Stimulated activated CD8-positive, alpha-beta memory T cell treated with anti-CD3 and anti-CD28 coated beads, Interleukin-4, amount 100 ng/mL, for 24 hours (primary cell): ENCODE measurements at places on chromosomes 6 and 20.

DNA sequence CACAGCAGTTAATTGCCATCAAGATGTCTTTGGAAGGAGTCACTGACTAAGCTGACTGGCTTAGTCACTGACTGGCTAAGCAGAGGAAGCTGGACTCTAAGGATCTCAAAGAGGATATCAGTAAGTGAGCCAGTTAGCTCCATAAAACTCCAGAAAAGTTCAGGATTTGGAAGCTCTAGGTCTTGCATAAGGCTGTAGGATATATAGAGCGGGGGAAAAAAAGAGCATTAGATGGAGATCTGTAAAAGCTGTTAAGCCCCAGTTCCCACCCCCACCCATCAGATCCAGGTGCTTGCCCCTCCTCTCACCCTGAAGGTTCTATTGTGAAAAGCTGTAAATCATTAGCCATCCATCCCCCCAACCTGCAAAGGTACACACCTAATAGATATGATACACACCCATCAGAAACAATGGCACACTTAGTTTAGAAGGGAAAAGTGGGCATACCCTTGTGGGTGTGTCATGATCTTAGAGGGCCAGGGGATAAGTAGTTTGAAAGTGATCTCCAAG lies 32.2 kb downstream of the CARMIL1 start:
- DNase-seq: no peak

DNA sequence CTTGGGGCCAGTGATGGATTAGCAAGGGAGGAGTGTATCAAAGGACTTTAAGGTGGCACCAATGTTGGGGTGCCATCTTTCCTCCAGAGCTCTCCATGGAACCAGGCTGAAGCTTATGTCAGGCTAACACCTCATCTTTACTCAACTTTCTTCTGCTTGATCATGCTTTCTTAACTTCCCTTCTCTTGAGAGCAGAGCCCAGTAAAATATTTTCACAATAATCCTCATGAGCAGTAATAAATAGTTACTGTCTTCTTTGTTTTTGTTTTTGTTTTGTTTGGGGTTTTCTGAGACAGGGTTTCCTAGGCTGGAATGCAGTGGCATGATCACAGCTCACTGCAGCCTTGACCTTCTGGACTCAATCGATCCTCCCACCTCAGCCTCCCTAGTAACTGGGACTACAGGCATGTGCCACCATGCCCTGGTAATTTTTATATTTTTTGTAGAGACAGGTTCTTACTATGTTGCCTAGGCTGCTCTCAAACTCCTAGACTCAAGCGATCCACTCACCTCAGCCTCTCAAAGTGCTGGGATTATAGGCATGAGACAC lies 127.9 kb upstream of the TOP1 start:
- no peak for DNase-seq

- DNase-seq: no peak
These were observed 174.6 kb downstream of the GMPR start for GRCh38 chr6:16412982-16413381.

- no peak for DNase-seq
These were observed 23.4 kb downstream of the SIRPA start for GRCh38 chr20:1918491-1919165.

DNA sequence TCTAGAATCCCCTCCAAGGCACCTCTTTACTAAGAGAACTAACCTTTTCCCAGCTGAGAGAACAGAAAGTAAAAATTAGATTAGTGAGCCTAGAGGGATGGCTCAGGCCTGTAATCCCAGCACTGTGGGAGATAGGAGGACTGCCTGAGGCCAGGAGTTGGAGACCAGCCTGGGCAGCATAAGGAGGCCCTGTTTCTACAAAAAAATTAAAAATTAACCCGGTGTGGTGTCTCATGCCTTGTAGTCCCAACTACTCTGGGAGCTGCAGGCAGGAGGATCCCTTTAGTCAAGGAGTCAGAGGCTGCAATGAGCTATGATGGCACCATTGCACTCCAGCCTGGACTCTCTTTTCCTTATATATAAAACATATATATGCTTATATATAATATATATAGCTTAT lies 5.5 kb upstream of the OOEP start:
- DNase-seq: no peak

DNA sequence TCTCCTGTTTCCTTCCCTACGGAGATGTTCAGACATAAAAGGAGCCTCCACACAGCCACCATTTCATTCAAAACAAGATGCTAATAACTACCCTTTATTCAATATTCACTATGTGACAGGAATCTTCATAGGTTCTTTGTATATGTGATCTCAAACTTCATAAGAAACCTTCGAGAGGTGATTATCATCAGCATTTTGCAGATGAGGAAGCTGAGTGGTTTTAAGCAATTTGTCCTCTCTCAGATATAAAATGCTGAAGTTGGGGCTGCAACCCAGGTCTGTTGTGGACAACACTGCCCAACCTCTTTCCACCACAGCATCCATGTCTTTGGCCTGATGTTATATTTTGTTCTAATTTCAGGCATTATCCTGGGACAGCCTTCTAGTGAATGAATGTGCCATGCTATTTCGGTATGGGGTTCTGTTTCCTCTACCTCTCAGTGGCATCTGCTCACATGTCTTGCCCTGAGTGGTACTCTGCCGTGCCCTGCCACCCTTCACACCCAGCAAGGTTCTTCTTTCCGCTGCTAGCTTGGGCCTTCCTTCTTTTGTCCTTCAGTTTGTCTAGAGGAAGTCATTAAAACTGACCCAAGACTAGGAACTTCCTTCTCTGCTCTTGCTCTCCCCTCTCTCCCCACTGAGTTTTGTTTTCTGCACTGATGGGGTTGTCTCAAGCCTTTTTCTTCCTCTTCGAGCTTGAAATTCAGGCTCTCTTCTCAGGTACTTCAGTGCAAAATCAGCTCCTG lies 300.9 kb upstream of the PRDM1 start:
- no peak for DNase-seq

DNA sequence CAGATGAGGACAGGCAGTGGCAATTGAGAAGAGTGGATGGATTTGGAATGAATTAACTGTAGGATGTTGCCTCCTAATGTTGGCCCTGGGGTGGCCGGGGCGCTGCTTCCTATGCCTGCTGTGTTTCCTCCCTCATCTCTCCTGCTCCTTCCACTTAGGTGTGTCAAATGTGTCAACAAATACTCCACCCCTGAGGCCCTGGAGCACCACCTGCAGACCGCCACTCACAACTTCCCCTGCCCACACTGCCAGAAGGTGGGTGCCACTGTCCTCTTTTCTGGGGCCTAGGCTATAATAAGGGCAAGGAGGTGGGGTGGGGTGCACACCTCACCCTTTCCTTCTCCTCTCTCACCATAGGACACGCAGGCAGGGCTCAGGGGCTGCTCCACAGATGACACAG lies 30.0 kb upstream of the CHMP4B start:
- no peak for DNase-seq

GRCh38 chr6:133092771-133093170 lies 148.4 kb upstream of the EYA4 start:
- DNase-seq: no peak

GRCh38 chr20:444117-444516 lies 18.2 kb downstream of the TBC1D20 start:
- DNase-seq: no peak

GRCh38 chr6:142694054-142694453 lies 250.9 kb downstream of the HIVEP2 start:
- DNase-seq: no peak

GRCh38 chr20:3163099-3164042 lies 3.7 kb upstream of the FASTKD5 start:
- DNase-seq: no peak

DNA sequence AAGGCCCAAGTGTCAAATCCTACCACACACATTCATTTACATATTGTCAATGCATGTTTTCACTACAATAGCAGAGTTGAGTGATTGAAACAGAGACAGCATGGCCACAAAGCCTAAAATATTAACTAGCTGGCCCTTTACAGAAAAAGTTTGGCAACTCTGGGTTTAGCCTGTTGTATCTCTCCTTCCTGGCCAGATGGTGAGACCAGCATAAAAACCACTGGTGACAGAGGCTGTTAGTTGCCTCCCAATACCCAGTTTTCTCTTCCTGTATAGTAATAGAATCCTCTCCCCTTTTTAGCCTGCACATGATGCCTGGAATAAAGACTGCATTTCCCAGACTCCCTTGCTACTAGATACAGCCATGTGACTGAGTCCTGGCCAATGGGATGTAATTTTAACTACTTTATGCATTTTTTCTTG lies 100.0 kb upstream of the TAB2 start:
- DNase-seq: no peak

- DNase-seq: no peak
These were observed 40.8 kb downstream of the ZBTB2 start for GRCh38 chr6:151350442-151351145.

GRCh38 chr20:45450097-45450818 lies 19.3 kb upstream of the WFDC2 start:
- no peak for DNase-seq

GRCh38 chr6:138101946-138102731 lies 5.1 kb downstream of the PERP start:
- no peak for DNase-seq

- DNase-seq: no peak
These were observed 326.0 kb upstream of the RSPO3 start for GRCh38 chr6:126792340-126793085.

- DNase-seq: no peak
These were observed 817.5 kb upstream of the SLC35B3 start for GRCh38 chr6:9252799-9253198.

DNA sequence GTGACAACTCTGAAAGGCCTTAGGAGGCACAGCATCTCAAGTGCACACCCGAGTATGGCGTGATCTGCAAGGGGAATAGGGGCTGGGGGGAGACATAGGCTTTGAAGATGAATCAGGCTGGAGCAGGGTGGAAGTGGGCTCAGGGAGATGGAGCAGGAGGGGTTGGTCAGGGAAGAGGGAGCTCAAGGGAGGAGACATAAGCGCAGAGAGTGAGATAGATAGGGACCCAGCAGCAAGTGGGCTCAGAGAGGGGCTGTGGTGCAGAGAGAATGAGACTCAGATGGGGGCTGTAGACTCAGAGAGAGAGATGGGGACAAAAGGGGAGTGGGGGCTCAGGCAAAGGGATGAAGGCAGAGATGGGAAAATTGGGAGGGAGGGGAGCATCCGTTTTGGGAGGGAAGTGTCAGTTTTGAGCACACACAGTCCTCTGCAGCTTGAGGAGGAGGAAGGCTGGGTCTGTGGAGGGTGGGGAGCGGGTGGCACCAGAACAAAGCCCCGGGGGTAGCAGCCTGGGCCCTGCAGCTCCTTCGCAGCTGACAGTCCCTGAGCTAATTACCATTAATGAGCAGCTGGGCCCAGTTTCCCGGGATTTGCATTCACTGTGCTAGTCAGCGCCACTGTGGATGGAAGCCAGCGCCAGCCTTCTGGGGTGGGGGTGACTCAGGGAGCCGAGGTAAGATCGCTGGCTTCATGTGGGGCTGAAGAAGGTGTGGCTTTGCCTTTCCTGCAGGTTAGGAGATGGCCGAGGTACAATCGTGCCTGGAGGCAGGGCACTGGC lies 18.7 kb downstream of the SRXN1 start:
- DNase-seq: no peak

GRCh38 chr20:42986143-42986773 lies 203.4 kb downstream of the PTPRT start:
- DNase-seq: no peak

DNA sequence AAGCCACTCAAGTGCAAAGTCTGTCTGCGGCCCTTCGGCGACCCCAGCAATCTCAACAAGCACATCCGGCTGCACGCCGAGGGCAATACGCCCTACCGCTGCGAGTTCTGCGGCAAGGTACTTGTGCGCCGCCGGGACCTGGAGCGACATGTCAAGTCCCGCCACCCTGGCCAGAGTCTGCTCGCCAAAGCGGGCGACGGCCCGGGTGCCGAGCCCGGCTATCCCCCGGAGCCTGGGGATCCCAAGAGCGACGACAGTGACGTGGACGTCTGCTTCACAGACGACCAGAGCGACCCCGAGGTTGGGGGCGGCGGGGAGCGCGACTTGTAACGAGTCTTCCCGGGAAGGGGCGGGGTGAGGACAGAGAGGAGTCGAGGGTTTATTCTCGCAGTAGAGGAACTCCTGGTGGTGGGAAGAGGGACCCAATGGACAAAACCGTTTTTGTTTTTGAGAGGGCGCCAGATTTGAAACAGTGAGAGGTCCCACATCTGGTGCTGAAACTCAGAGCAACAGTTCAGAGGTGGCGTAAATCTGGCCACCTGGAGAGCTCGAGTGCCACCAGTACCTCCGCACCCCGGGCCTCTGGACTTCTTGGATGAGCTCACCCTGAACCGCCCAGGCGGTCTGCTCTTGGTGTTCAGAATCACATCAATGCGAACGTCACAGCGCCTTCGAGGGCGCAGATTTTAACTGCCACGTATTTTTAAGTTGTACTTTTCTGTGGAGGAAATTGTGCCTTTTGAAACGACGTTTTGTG lies 8.0 kb downstream of the PRDM13 start:
- no peak for DNase-seq

GRCh38 chr6:143753678-143754077 lies 75.9 kb downstream of the PHACTR2 start:
- no peak for DNase-seq

- no peak for DNase-seq
These were observed 22.4 kb downstream of the C20orf173 start for GRCh38 chr20:35506872-35507638.

- no peak for DNase-seq
These were observed 5.2 kb downstream of the TFAP2C start for GRCh38 chr20:56634307-56634706.

DNA sequence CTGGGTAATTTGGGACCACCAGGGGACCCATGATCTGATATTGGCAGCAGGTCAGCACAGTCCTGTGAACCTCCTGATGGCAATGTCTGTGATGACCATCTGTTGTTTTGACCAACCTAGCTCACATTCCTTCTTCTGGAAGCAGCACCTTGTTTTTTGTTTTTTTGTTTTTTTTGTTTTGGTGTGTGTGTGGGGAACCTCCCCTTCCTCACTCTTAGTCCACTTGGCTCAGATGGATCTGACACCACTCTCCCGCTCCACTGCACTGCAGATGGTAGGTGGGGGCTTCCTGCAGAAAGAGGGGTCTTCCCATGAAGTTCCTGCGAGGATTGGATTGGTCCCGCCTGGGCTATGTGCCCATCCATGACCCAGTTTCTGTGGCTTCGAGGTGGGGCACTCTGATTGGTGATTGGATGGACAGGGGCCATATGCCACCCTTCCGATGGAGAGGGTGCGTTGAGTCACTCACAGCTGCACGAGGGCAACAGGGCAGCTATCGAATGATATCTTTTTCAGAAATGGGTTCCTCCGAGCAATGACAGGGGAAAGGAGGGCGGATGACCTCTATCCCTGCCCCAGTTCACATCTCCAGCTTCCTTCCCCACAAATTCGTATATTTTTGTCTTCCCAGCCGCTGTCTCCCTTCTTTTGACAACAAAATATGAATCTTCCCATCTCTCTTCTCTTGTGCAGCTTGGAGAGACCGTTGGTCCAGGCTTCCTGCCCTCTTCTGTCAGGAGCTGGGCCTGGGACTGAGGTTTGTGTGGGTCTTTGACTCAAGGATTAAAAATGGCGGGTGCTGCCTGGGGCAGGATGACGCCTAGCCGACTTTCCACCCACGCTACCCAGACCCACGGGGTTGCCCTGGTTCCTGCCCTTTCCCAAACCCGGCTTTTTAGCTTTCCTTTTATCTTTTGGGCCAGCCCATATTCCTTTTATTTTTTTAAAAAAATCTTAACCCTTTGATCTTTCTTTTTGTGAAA lies 132.1 kb upstream of the KCNG1 start:
- DNase-seq: no peak

GRCh38 chr20:13221313-13221672 lies 219 bp downstream of the ISM1 start:
- no peak for DNase-seq

- DNase-seq: no peak
These were observed 28.0 kb upstream of the ZNF217 start for GRCh38 chr20:53621482-53622246.

- no peak for DNase-seq
These were observed 50.2 kb downstream of the RREB1 start for GRCh38 chr6:7157752-7158616.

- no peak for DNase-seq
These were observed 1.8 kb upstream of the PRDM1 start for GRCh38 chr6:106084106-106084988.
